Stimulated activated CD4-positive, alpha-beta T cell treated with anti-CD3 and anti-CD28 coated beads, Interleukin-1b, Interleukin-23, amount 100 ng/mL, for 1 hour (primary cell): ENCODE measurements at places on chromosomes 13 and 19.

DNA sequence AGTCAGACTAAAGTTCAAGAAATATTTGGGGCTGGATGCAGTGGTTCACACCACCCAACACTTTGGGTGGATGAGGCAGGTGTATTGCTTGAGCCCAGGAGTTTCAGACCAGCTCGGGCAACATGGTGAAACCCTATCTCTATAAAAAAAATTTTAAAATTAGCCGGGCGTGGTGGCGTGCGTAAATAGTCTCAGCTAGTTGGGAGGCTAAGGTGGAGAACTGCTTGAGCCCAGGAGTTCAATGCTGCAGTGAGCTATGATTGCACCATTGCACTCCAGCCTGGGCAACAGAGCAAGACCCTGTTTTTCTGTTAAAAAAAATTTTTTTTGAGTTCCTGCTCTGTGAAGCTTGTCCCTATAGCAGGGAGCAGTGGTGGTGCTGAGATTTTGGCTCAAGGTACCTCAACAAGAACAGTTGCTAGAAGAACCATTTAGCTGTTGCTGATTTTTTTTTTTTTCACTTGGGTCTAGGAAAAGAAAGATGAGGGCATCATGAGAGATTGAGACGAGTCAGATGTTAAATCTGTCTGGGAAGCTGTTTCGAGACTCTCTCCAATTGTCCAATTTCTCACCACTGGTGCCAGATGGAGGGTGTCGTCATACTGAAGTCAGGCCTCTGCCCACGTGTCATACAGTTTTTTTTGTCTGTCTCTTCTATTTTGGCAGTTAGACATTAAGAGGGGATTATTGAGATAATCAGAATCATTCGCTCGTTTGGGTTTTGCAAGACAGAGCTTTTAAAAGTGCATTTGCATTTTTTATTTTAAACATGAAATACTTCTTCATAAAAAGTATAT, 3.7 kb downstream of the SLC25A42 start:
- DNase-seq, result no peak

GRCh38 chr13:110275931-110276552, 30.9 kb downstream of the COL4A1 start:
- DNase-seq, result no peak

GRCh38 chr13:33932769-33933406, 114.9 kb downstream of the RFC3 start:
- no peak for DNase-seq

DNA sequence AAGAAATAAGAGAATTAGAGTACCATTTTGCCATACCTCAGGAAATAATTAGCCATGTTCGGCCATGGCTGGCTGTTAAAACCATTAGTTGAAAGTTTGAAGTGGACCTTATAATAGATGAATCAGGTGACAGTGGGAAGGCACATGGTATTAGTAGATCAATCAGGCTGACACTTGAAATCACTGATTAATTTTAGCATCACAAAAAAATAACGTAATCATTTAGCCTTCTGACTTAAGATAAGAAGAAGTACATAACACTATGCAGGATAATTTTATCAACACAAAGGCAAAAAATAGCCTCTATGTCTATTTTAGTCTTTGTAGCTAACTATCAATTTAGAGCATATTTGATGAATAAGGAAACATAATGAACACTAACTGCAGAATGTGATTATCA, 615.5 kb downstream of the PCDH17 start:
- no peak for DNase-seq

DNA sequence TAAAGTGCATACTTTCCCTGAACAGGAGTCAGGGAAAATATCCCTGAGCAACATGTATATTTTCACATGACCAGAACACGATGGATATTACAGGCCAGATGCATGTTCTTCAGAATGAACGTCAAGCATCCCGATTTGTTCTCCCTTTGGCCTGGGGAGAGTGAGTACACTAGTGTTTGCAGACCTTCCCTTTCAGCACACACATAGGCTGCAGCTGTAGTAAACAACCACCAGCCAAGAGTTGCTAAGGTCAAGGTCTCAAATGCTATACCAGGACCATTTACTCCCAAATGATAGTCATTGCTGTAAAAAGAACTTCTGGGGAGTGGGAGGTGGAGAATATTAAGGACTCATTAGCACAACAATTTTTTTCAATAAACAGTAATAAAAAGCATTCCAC, 3.0 kb downstream of the KLF12 start:
- no peak for DNase-seq

- DNase-seq, result no peak
These were observed 18.3 kb upstream of the SLC1A5 start for GRCh38 chr19:46806656-46807055.

- no peak for DNase-seq
These were observed 146.2 kb downstream of the DCT start for GRCh38 chr13:94333131-94333820.

GRCh38 chr19:35868172-35868822, at the start of gene APLP1:
TSS of gene APLP1 (plus strand) at chr19:35868574. CDS start at chr19:35868637, 63 bp downstream.
- peak; percentile 57 for DNase-seq
